Bronchus fibroblast of lung (primary cell): ENCODE measurements at places on chromosomes 2 and 18. TPM values are rescaled to one million over a fixed set of nuclear protein-coding genes. Genes with fewer than 3 reads are reported as not detected.

The MDH1B gene
- total RNA-seq: 0.34 and 0.45 TPM in 2 replicates

The SOX11 gene
- total RNA-seq: 7.1 and 7.4 TPM in 2 replicates

The KCNJ13 gene
- not detected in 2 replicates for total RNA-seq

The CMPK2 gene
- 0.30 and 0.50 TPM in 2 replicates for total RNA-seq

The GBX2 gene
- total RNA-seq: not detected in 2 replicates

The SCN7A gene
- total RNA-seq: 0.74 and 0.84 TPM in 2 replicates

The GALNT5 gene
- 9.5 and 11.1 TPM in 2 replicates for total RNA-seq

The ZNF396 gene
- 0.67 and 0.89 TPM in 2 replicates for total RNA-seq

The SYT4 gene
- not detected in 2 replicates for total RNA-seq

The UGT1A7 gene
- total RNA-seq: not detected in 2 replicates

The LCT gene
- total RNA-seq: not detected in 2 replicates

The CAD gene
- 58.7 and 59.6 TPM in 2 replicates for total RNA-seq

The CYP27C1 gene
- not detected in 2 replicates for total RNA-seq

The PPM1G gene
- 109 and 110 TPM in 2 replicates for total RNA-seq

The FBXO15 gene
- total RNA-seq: under 0.01 and 0.34 TPM in 2 replicates

The IDH1 gene
- 162 and 184 TPM in 2 replicates for total RNA-seq

The PREB gene
- total RNA-seq: 57.3 and 57.7 TPM in 2 replicates

The GALNT14 gene
- total RNA-seq: 1.0 and 1.3 TPM in 2 replicates

The GATA6 gene
- total RNA-seq: 9.8 and 10.9 TPM in 2 replicates

The SALL3 gene
- under 0.01 TPM in 1 of 2 replicates, not detected in the other for total RNA-seq
